ENCODE measurements at places on chromosomes 5 and 9.

DNA sequence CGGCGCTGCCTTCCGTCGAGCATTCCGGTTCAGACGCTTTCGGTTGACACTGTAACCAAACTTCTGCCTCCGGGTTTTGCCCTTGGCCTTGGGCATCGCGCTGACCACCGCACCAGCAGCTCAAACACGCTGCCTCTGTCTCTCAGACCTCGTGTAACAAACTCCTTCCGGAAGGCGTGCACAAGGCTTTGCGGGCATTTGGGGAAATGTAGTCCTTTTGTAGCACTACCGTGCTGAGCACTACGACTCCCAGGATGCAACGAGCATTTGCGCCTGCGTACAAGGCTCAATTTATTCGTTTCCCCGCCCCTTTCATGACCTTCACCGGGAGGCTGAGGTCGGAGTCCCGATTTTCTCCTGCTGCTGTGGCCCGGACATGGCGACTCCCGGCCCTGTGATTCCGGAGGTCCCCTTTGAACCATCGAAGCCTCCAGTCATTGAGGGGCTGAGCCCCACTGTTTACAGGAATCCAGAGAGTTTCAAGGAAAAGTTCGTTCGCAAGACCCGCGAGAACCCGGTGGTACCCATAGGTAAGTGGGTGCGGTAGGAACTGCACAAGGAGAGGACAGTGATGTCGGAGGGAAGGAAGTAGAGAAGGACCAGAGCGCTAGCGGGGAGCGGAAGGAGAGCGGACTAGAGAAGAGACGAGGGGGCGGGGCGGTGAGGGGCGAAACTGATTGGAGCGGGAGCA, at the start of the genes HIGD2A and NOP16:
Gene HIGD2A, plus strand, starts transcription at position 308 of the 691 bp plus-strand sequence. Its CDS starts 69 bp downstream, at position 377.
Gene NOP16, minus strand, starts transcription at position 155 of the 691 bp plus-strand sequence. Its CDS starts 59 bp downstream, at position 96.
- DNase-seq, result peak; percentile 97

- no peak for DNase-seq
Observed at GRCh38 chr5:62729675-62730074, 151.1 kb downstream of the LRRC70 start.

DNA sequence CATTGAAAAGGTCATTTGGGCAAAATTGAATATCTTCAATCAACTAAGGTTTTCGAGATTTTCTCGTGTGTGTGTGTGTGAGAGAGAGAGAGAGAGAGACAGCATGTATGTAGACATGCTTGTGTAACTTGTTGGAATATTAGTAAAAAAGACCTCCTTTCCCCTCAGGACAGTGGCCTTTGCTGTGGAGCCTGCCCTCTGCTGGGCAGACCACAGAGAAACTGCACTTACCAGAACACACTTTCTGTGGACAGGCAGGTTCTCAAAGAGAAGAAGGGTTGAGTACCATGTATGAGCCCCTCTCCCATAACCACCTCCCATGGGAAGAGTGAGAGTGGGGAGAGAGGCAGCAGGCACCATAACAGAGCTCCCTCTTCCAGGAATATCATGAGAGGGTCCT, 45.6 kb downstream of the CFAP90 start:
- DNase-seq, result no peak

GRCh38 chr9:36035006-36035405, 1.7 kb upstream of the RECK start:
- DNase-seq, result no peak

- DNase-seq, result peak; percentile 99
Observed at GRCh38 chr9:115615821-115616665, 498.1 kb upstream of the TNC start.

DNA sequence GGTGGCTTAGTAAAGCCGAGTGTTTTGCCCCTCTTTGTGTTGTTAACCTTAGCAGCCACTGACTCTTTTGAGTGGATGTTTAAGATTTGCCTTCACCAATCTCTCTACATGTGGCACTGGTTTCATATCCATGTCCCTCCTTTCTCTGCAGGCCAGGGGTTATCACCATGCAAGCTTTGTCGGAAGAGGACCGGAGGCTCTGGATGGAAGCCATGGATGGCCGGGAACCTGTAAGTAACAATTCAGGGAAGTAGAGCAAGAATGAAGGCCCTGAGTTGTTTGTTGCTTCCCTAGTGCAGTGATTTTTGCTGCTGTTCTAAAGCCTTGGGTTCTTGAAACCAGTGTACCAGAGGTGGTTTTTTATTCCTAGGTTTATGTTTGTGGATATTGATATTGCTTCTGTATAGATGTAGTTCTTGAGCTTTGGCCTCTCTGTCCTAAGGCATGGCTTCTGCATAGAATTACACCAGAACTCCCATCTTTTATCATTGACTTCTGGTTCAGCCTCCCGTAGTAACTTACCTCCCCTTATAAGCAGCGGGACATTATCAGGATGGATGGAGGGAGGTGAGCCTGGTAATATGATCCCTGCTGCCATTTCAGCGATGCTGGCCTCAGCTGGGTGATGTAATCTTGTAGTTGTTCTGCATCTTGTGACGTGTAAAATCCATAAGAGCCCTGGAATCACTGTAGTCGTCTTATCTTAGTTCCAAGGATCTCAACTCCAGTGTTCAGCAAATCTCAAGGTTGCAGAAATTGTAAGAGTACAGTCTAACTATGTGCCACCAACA, 161.9 kb downstream of the ARHGAP26 start:
- DNase-seq, result no peak

DNA sequence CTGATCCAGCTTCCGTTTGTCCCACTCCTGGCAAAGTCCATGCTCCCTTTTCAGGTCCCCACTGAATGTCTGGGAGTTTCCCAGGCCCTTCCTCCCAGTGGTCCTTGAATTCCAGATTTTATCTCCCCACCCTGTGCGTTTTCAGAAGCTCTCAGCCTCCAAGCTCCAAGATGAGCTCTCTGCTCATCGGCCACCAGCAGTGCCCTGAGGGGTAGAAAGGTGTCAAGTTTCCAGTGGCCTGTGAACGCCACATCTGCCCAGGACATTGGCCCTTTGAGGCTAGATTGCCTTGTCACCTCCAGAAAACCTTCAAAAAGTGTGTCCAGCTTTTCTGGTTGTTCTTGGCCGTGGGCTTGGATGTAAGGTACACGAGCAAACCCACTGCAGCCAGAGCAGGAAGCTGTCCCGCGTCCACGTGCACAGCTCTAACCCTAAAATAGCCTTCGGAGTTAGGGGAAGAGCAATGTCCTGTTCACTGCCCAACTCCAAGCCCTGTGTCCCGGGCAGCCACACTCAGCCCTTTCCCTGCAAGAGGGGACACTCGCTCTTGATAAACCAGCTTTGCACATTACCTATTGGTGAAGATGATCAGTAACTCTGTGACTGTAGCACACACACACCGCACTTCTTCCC, 10.9 kb upstream of the LRRC14B start:
- DNase-seq, result no peak

DNA sequence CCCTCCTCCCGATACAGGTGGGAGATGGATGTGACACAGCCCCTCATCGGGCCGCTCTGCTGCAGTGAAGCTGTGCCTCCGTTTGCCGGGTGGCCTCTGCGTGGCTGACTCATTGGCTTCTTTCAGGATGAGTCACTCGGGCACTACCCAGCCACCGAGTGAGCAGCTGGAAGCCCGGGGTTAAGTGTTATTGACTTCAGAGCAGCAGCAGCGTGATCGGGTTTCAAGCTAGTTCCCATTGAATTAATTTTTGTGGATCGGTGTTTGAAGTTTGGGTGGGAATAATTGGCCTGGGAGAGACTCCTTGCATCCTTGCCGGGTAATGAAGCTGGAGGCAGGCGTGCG, 266.4 kb upstream of the IRX4 start:
- peak; percentile 69 for DNase-seq

DNA sequence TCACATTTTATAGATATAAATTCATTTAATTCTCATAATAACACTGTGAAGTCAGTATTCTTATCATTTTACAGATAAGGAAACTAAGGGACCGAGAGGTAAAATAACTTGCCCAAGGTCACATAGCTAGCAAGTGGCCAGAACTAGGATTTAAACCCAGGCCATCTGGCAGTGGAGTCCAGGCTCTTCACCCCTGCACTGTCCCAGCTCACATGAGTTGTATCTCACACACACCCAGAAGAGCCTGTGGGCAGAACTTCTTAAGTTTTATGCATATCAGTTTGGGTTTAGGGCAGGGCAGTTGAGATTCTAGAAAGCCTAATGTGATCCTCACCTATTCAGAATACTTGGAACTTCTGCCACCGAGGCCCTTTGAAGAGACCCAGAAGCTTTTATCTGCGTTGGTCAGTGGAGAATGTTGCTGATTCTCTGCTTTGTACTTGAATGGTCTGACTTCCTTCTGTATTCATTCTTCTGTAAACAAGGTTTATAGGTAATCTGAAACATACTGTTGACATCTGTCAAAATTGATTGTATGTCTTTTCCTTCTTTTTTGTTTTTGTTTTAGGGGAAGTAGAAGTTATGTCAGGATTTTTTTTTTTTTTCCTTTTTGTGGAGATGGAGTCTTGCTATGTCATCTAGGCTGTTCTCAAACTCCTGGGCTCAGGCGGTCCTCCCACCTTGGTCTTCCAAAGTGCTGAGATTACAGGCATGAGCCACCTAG, 75.8 kb downstream of the KIAA1958 start:
- no peak for DNase-seq
